AG04449 (cell line): ENCODE measurements at places on chromosomes 5 and 9.

DNA sequence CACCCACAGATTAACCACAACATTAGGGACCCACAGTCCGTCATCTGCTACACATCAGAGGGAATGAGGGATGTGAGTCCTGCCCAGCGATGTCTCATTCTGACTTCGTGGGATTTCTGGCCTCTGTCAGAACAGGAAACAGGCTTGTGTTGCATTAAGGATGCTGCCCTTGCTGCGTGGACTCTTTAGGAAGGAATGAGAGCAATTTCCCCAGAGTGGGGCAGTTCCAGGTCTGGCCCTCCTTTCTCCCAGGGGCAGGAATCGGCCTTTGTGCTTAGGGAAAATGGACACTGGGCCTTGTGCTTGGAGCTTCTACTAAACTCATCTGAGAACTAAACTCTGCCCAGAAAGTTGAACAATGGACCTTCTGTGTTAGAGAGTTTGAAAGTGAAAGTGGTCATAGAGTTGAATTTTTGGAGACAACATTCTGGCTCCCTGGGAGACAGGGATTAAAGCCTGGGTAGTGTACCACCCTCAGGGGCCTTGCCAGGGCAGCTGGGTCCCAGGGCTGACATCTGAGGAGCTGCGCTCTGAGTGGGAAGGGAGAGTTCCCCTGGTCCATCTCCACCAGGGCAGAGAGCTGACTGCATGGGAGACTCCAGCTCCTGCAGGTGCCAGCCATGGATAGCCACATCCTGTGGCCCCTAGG is 37.8 kb upstream of the S1PR3 start:
- no peak for DNase-seq

GRCh38 chr9:21672761-21673160 is 129.7 kb upstream of the MTAP start:
- DNase-seq: no peak

- no peak for DNase-seq
Measured at GRCh38 chr9:106830527-106831150, 32.3 kb upstream of the ZNF462 start.

DNA sequence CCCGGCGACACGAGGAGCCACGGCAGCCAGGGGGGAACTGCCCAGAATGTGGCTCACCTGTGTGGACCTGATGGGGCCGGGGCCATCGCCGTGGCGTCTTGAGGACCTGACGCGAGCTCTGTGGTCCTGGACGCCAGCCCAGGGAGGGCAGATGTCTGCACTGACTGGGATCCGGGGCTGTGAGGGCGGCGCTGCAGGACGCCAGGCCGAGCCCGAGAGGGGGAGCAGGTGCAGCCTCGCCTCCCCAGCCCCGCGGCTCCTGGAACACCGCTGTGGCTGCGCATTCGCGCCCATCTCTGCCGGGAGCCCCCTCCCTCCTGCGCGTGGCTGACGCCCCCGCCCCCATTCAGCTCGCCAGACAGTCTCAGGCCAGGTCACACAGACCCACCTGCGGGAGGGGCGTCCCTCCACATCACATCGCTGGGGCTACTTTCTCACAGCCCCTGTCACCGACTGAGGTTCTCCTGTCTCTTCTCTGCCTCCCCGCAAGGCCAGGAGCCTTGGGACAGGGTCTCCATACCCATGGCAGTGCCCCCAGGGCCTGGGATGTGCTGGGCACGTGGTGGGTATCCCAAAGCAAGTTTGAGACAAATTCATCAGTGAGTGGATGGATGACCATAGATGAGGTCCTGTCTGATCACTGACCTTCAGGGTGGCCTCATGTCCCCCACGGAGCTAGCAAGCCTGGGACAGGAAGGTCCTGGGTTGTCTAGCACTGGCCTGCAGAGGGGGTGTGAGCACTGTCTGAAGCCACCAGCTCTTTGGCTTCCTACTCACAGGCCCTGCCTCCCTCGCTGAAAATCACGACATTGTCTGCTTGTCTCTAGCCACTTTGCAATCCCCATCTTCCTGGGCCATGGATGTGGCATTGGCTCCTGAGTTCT is 47.3 kb downstream of the RASGEF1C start:
- DNase-seq: no peak

- no peak for DNase-seq
Measured at GRCh38 chr9:84492366-84493159, 152.0 kb upstream of the SLC28A3 start.

DNA sequence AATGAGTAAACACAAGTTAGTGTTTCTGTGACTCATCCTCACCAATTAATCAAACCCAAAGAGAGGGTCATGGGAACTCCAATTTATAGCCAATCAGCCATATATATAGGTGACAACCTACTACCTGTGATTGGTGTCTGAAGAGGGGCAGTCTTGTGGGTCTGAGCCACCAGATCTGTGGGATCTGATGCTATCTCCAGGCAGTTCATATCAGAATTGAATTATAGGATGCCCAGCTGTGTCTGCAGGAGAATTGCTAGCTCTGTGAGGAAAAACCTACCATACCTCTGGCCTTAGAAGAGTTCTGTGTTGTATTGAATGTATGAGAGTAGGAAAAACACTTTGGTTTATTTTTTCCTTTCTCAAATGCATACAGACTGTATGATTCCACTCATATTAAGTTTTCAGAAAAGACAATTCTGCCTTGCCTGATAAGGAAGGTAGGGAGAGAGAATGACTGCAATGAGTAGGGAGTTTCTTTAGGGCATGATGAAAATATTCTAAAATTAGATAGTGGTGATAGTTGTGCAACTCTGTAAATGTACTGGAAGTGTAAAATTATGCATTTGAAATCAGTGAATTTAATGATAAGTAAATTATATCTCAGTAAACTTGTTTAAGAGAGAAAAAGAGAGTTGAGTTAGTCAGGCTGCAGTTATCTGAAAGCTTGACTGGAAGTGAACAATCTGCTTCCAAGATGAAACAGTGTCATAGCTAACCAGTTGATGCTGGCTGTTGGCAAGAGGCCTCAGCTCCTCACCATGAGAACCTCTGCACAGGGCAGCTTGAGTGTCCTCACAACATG is 274.9 kb downstream of the AUH start:
- DNase-seq: no peak

GRCh38 chr5:125492977-125493376 is 746.5 kb upstream of the ZNF608 start:
- DNase-seq: no peak

GRCh38 chr5:93191035-93191817 is 389.8 kb downstream of the NR2F1-AS1 start:
- DNase-seq: no peak

GRCh38 chr5:73591698-73592501 is 26.4 kb downstream of the UTP15 start:
- no peak for DNase-seq

DNA sequence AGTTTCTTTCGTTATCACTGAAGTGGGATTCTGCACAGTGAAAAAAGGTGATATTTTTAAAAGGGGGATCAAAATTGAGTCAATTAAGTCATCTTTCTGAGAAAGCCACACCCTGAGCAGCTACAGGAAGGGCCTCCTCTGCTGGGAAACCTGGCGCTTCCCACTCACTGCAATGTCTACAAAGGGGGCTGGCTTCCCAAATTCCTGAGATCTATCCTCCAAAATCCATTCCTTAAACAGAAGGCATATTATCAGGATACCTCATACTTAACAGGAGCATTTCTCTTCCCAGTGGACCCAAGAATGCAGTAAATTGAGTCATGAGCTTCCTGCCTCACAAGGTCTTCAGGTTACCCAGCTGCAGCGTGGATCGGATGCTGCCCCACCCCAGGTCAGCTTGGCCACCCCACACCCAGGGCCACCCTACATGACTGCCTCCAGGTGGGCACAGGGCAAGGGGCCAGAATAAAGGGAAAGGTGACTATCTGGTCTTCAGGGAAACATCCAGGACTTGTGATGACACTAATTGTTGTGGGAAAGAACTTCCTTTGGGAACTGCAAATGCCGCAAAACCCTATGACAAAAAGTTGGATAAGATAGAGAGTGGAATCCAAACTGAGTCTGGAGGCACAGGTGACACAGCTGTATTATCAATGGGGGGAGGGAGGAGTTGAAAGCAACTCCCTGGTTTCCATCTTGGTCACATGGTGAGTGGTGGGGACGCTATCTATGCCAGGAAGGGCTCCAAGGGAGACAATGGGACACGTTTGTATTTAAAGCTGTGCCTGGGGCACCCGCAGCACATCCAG is 42.3 kb downstream of the ROR2 start:
- DNase-seq: no peak

GRCh38 chr9:38287420-38287985 is 105.0 kb upstream of the ALDH1B1 start:
- no peak for DNase-seq

DNA sequence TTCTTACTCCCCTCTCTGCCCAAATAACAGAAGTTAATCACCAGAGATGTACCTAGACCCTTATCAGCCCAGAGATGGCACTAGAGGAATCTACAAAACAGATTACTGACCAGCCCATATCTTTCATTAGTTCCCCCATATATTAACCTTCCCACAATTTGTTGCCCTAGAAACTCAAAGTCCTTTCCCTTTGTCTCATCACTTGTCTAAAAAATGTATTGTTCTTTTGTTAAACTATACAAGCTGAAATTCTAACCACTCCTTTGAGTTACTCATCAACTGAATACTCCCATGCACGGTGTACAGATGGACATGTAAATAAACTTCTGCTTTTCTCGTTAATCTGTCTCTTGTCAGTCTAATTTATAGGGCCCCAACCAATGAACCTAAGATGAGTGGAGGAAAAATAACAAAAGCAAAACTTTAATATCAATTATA is 130.9 kb downstream of the CCDC192 start:
- no peak for DNase-seq

GRCh38 chr5:14241141-14241540 is 98.0 kb downstream of the TRIO start:
- no peak for DNase-seq

GRCh38 chr5:4868140-4868735 is 271.9 kb upstream of the ADAMTS16 start:
- DNase-seq: no peak

DNA sequence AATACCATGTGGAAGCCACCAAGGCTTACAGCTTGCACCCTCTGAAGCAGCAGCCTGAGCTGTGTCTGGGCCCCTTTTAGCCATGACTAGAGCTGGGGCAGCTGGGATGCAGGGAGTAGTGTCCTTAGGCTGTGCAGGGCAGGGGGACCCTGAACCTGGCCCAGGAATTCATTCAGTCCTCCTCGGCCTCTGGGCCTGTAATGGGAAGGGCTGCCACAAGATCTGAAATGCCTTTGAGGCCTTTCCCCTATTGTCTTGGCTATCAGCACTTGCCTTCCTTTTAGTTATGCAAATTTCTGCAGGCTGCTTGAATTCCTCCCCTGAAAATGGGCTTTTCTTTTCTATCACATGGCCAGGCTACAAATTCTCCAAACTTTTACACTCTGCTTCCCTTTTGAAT is 9.0 kb downstream of the GPR150 start:
- no peak for DNase-seq

DNA sequence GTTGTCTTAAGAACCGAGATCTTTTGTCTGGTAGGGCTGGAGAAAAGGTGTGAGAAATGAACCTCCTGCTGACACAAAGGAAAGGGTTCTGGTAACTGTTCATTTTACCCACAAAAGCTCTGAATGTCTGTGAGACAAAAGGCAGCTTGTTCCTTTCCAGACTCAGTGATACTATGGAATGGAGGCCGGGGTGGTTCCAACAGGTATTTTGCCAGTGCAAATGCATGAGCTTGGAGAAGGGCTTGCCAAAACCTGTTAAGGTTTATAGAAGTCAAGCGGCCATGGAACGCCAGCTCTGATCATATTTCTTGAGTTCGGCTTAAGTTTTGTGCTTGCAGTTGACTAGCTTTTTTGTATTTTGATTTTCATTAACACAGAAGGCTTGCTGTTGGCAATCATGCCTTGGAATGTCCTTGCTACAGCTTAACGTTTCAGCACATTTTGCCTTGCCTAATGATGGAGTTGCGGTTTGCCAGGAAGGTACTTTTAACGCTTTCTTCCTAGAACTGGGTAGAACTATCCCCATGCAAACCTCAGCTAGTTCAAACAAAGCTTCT is 328.6 kb downstream of the PIK3R1 start:
- no peak for DNase-seq

- DNase-seq: no peak
Measured at GRCh38 chr5:50958852-50959457, 292.5 kb downstream of the PARP8 start.

DNA sequence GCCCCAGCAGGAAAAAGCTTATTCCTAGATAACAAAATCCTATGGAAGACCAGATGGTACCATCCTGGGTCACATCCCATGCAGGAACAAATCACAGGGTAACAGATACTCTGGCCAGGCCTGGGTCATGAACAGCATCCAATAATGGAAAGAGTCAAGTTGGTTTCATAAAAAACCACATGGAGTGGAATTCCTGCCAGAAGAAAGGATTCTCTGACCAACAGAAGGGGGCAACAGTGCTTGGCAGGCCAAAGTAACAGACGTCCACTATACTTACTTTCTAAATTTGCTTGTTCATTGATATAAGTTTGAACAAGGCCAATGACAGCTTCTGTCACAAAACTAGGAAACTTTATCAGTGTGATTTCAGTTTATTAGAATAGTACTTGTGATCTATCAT is 273.5 kb downstream of the ARRDC3 start:
- DNase-seq: no peak

GRCh38 chr9:2126331-2126803 is 111.2 kb downstream of the SMARCA2 start:
- DNase-seq: no peak

DNA sequence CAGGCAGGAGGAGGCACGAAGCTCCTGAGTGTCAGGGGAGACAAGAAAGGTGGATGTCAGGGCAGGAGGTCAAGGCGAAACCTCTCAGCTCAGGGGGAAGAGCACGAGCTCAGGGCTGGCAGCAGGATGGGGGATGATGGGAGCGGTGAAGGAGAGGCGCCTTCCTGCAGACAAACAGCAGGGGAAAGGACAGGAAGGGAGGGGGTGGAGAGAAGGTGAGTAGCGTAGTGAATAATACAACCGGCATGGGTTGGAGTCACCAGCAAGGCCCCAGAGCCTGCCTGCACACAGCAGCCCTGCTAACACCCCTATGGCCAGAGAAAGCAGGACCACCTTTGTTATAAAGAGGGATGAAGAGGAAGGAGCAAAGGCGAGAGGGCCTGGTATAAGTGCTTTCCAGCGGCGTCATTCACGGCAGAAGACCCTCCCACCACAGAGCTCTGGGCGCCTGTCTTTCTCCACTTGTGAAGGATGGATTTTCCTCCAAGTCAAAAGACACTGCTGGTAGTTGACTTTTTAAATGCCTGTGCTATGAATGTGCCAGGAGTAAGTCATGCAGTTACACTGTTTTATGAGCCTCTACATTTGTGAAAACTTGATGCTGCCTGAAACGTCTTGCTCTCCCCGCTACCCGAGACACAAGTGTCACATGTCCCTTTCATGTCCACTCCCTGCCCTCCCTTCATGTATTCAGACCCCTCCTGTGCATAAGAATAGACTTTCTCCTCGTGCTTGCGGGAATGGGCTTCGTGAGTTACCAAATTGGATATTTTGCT is 84.8 kb upstream of the IRX1 start:
- no peak for DNase-seq

DNA sequence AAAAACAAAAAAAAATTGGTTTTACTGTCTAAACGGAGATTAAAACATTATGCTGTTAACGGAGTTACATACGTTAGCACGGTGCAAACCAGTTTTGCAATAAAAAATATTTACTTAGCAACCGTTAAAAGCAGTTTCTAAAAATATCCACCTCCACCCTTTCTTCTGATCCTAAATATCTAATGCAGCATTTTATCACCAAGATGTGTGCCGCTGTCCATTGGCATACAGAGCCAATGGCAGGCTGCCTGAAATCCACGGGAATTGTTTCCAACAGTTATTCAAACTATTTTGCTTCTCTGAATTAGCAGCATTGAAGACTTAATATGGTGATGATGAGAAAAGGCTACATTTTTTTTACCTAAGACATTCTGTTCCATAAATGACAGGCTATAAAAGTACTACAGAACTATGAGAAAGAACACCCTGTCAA is 61.6 kb downstream of the CSNK1A1 start:
- DNase-seq: no peak

- DNase-seq: no peak
Measured at GRCh38 chr5:92635001-92635461, 946.0 kb downstream of the NR2F1-AS1 start.
